ENCODE measurements at places on chromosomes 4 and X.

GRCh38 chrX:23365541-23365940 is 30.9 kb downstream of the PTCHD1 start:
- DNase-seq, result no peak

GRCh38 chr4:39638354-39639239 is at the start of gene SMIM14:
Gene SMIM14, minus strand, starts transcription at chr4:39638865. Its CDS starts 33,720 bp downstream, at chr4:39605145.
- peak; percentile 85 for DNase-seq

- DNase-seq, result no peak
Measured at GRCh38 chr4:182513587-182514291, 270.5 kb downstream of the TENM3 start.

- DNase-seq, result no peak
Measured at GRCh38 chr4:152374606-152375285, 161.1 kb downstream of the FBXW7 start.

GRCh38 chrX:10083809-10084208 is 73.0 kb upstream of the CLCN4 start:
- no peak for DNase-seq

DNA sequence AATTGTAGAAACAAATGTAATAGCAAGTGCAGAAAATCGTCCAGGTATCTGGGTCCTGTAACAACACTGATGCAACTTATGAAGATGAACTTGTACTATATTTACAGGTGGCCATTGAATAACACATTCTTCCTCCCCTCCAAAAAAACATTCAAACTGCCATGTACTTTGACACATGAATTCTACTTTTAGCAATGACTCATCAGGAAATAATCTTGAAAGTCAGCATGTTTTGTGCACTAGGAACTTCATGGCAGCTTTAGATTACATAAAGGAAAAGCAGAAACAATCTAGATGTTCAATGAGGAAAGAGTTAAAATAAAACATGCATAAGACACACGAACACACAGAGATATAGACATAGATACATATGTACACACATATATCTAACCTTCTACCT is 2.5 kb downstream of the PABPC1L2A start:
- DNase-seq, result no peak
